GOT3 (cell line): ENCODE measurements at places on chromosomes 2 and 18.

GRCh38 chr18:56702946-56703345, 51.8 kb downstream of the WDR7 start:
- no peak for DNase-seq

DNA sequence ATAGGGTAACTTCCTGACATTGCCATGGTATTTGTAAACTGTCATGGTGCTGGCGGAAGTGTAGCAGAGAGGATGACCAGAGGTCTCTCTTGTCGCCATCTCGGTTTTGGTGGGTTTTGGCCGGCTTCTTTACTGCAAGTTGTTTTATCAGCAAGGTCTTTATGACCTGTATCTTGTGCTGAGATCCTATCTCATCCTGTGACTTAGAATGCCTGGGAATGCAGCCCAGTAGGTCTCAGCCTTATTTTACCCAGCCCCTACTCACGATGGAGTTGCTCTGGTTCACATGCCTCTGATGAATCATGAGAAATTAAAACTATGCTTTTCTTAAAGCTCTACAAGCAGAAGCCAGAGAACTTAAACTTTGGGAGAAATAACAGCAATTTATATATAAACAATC, 12.7 kb upstream of the NFU1 start:
- DNase-seq = no peak

DNA sequence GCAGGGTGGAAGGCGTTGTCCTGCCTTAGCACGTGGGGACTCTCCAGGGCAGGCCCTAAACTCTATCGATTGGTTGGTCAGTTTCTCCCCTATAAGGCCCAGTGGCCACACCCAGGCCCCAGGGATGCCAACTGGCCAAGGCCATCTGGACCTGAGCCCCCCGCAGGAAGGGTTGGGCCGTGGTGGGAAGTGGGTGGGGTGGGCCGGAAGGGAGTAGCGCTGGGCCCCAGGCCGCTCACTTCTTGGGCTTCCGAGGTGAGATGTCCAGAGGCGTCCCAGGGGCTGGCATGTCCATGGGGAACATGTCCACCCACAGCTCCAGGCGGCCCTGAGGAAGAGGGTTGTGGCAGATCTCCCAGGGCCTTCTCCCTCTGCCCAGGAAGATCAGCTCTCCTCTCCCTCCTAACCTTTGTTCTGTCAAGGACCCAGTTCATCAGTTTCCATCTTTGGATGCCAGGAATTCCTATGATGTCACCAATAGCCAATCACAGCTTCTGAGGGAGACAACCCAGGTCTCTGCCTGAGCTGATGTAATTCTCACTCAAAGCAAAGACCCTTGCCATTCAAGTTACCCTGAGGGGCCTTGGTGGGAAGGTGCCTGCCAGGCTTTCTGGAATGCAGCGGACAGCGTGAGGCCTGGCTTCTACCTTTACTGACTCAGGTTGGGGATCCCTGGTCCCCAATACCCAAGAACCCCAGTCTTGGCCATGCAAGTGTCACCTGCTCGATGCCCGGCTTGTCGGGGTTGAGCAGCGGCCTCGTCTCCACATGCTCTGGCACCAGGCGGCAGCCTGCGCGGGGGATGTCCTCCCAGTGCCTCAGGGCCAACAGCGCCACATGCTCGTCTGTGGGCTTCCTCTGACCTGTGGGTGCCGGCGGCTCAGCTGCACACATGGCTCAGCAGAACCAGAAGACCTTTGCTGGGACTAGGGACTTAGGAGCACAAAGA, 14.4 kb downstream of the OTOF start:
- DNase-seq = no peak

DNA sequence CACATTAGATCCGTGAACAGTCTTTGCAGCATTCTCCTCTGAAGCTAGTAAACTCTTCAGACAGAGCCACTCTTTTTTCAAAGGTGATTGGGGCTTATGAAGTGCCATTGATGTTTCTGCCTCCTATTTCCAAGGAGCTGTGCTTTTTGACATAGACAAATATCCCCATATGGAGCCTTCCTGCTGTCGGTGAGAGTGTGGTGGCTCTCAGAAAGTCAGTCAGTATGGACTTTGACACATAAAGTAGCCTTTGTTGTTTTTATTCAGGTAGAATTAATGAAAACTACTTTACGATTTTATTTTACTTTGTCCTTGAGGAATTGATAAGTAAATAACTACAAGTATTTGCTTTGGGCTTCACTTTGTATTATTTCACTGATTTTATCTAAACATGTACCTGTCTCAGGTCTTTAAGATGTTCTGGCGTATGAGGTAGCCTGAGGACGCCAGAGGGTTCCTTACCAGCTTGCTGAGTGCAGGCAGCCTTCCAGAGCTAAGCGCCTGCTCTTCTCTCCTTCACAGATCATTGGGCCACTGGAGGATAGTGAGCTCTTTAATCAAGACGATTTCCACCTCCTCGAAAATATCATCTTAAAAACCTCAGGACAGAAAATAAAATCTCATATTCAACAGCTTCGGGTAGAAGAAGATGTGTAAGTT, 69.7 kb downstream of the UGGT1 start:
- no peak for DNase-seq

DNA sequence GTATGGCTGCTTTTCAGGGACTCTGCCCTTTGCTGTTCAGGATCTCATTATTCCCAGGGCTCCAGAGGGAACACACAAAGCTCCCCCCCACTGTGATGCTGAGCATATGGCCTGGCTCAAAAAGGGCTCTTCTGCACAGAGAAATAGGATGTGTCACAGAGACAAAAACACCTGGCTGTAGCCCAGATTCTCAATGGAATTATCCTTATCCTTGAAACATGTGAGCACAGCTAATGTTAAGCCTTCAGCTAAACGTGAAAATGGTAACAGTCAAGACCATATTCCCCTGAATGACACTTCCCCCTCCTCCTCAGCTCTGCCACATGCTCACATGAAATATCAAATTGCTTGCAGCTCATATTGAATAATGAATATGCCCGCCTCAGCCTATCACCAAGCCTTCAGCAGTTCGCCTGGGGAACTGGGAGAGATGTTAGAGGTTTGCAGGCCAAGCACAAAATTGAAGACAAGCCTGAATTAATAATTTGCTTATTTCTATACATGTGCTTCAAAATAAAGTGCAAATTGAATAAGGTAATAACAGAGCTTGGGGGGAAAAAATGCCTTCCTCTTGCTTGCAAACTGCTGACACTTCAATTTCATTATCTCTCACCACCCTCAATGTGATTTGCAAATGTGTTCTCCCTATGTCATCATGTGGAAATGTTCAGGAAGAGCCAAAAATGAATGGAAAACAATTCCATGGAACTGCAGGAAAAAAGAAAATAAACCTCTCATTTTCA, 181.0 kb upstream of the HNRNPA3 start:
- DNase-seq = no peak

- DNase-seq = no peak
These were observed 122.8 kb upstream of the SH3BP4 start for GRCh38 chr2:234829074-234829455.

DNA sequence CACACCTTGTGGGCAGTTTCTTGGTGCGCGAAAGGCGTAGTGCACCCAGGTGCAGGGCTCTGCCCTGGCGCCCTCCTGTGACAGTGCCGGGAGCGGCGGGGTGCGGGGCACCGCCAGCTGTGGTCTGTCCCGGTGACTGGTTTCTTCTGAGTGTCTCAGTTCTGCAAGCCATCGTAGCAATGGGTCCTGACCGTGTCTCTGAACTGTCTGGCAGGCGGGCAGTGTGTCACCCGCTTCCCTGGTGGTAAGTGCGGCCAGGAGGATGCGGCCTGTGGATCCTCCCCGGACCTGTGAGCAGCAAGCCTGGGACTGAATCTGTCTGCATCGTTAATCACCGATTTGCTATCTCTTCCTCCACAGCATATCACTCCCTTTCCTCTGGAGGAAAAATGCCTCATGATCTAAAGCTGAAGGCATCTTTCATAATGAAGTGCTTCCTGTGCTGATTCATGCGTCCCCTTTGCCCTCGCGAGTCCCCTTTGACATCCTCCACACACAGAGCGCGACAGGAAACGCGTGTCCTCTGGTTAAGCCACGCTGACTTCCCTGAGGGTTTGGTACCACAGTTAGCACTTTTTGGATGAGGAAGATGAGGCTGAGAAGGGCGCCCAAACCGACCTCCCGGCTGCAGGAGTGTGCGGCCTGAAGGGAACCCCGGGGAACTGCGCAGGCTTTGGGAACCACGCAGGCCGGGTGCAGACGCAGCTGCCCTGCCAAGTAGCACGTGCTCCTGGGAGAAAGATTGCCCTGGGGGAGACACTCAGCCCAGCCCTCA, 416.0 kb upstream of the HS6ST1 start:
- DNase-seq = no peak

DNA sequence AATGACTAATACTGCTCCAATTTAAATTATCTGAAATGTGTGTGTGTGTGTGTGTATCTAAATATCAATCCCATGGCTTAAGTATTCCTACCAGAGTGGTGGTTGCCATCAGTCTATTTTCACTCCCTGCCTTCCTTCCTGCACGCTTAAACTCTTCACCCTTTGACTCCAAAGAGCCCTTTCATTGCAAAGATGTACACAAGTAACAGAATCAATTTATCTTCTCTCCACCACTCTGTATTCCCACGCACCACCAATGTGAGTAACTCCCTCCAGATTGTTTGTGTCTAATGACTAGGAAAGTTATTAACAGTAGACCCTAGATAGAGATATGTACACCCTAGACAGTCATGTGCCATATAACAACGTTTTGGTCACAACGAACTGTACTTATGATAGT, 42.8 kb downstream of the ARL6IP6 start:
- no peak for DNase-seq

- no peak for DNase-seq
These were observed 244.6 kb upstream of the RND3 start for GRCh38 chr2:150732064-150732463.

DNA sequence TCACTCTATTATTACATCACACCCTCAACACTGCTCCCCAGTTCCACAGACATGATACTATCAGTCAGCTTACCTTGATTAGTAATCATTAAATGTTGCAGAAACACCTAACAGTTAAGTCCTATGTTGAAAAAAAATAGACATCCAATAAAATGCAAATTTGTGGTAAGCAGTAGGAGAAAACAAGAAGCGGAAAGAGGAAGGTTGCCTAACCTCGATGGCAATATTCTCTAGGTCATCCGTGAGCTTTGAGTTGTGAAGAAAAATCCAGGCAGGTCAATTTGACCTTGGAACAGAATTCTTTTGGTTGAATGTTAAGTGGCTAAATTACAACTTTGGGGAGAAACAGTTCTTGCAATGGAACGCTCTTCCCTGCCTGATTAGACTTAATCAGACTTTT, 264.4 kb downstream of the AFF3 start:
- no peak for DNase-seq

- DNase-seq = no peak
These were observed 237.3 kb downstream of the OSR1 start for GRCh38 chr2:19120941-19121750.

DNA sequence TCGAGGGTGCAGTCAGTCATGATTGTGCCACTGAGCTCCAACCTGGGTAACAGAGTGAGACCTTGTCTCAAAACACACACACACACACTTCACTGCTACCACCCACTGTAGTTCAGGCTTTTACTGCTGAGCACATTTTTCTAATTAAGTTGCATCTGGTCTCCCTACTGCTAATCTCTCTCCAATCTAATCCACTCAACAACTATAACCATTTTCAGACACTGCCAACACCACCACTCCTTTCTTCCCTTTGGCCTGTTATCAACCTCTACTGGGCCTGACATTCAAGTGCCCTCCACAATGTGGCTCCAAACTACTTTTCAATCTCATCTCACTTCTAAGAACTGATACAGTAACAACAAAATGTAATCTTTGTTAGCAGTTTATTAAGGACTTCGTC, 44.8 kb downstream of the RMP24 start:
- no peak for DNase-seq

DNA sequence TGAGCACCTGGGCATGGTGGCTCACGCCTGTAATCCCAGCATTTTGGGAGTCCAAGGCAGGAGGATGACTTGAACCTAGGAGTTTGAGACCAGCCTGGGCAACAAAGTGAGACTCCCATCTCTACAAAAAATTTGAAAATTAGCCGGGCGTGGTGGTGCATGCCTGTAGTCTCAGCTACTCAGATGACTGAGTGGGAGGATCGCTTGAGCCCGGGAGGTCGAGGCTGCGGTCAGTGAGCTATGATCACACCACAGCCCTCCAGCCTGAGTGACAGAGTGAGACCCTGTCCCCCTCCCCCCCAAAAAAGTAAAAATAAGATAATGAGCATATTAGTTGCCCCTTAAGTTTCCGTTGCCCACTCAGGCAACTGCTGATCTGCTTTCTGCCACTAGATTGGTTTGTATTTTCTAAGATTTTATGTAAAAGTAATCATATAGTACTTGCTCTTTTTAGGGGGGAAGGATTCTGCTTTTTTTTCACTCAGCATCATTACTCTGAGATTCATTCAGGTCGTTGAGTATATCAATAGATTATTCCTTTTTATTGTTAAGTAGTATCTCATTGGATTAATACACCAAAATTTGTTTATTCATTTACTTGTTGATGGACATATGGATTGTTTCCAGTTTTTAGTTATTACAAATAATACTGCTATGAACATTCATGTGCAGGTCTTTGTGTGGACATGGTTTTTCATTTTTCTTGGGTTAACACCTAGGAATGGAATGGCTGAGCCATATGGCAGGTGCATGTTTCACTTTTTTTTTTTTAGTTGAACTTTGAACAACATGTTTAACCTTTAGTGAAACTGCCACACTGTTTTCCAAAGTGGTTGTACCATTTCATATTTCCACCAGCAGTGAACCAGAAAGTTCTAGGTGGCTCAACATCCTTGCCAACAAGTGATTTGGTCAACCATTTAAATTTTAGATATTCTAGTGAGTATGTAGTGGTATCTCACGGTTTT, 75.0 kb upstream of the SPRED2 start:
- no peak for DNase-seq

DNA sequence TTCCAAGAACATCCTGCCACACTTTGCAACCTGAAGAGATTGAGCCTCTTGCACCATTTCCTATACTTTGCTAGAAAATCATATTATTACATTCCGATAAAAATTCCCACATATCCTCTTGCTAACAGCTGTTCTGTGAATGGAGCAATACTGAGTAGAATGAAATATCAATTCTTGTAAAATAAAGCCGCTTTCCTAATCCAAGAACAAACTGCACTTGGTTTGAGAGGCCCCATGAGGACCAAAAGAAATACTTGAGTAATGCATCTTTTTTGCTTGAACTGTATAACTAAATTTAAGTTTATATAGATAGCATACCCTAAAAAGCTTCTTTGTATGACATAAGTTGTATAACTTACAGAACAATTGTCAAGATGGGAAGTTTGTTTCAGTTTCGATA, 632.4 kb upstream of the SLC8A1 start:
- no peak for DNase-seq
